Spinal cord (tissue), 10 donors: ENCODE measurements at places on chromosomes 6 and 20. TPM values are rescaled to one million over a fixed set of nuclear protein-coding genes. Genes with fewer than 3 reads are reported as not detected.
A peak's percentile ranks its signal among the peaks of the same experiment; 100 is the strongest.

Gene BYSL
- polyA plus RNA-seq: 24.7 TPM

Gene CCDC170
- 2.1 TPM for polyA plus RNA-seq

Gene DAAM2
- 159 TPM for polyA plus RNA-seq

GRCh38 chr20:4613718-4614620, 107.7 kb upstream of the PRND start:
- DNase-seq: peak; percentile 71

DNA sequence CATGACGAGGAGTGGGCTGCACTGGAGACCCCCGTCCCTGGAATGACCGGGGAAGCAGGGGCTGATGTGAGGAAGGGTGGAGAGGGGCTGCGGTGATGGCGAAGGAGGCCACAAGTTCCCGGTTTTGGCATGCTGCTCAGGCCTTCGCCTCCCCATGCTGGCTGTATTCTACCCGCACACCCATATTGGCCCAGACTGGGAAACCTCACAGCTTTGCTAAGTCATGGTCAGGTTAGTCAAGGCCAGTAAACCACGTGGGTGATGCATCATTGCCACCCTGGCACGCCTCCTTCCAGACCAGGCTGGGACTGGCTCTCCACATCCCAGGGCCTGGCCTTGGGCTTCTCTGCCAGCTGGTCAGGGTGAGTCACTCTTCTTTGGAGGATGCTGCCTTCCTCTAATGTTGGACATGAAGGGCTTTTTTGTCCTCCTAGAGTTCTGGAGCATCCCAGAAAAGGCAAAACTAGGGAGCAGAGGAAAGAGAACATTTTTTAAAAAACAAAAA, 53.8 kb downstream of the PCNA start:
- no peak for DNase-seq

GRCh38 chr6:119034827-119035458, 43.5 kb downstream of the FAM184A start:
- peak; percentile 16 for DNase-seq

- no peak for DNase-seq
Observed at GRCh38 chr6:66964216-66964615, 1257.2 kb upstream of the EYS start.

DNA sequence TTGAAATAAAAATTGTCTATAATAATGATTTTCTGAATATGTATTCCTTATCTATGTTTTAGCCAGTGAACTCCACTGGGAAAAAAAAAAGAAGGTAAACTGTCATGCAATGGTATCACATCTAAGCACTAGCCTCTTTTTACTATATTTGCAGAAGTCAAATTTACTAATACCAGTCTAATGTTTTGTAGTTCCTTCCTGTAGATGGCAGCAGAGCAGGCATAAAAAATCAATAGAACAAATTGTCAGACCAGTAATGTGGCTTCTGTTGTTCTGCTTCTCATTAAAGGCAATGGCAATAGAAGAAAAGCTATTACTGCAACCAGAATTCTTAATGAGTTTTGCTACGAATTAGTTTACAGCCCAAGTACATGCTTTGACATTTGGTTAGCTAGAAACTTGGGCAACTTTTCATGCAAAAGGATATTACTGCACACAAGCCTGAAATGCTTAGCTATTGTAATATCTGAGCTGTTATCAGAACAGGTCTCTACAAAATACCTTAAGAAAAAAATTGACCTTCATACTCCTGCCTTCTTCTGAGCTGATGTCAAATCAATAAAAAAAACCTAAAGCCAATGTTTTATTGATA, 476.9 kb downstream of the KHDRBS2 start:
- peak; percentile 33 for DNase-seq

- DNase-seq: no peak
Observed at GRCh38 chr6:161396539-161396938, 122.7 kb upstream of the AGPAT4 start.

DNA sequence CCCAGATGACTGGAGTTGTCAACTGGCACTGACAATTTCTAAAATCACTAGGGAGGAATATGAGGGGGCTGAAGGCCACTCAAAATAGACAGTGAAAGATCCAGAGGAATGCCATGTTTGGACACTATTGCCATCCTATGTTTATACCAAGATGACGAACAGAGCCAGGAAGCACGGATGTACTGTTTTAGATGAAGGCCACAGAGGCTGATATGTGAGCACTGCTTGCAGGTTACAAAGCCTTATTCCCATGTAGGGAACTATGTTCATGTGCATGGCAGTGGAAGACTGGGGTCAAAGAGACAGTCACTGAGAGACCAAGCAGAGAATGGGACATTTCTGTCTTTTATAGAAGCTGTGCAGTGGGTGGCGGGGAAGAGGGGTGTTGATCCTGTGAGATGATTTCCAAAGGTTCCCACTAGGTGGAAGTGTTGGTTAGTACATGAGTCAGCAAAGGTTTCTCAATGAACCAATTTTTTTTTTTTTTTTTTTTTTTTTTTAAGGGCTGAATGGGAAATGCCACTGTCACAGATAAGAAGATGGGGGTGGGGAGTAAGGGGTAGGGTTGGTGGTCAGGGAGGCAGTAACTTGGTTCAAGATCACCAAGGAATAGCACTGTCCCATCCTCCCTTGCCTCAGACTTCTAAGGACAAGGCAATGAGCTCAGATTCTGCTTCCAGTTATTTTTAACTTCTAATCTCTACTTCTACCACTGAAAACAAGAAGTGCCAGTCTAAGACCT, 46.7 kb upstream of the MOCS1 start:
- peak; percentile 52 for DNase-seq

- DNase-seq: no peak
Observed at GRCh38 chr20:58012731-58013510, 215.5 kb downstream of the ANKRD60 start.

- no peak for DNase-seq
Observed at GRCh38 chr6:8195040-8195713, 92.8 kb upstream of the EEF1E1 start.

DNA sequence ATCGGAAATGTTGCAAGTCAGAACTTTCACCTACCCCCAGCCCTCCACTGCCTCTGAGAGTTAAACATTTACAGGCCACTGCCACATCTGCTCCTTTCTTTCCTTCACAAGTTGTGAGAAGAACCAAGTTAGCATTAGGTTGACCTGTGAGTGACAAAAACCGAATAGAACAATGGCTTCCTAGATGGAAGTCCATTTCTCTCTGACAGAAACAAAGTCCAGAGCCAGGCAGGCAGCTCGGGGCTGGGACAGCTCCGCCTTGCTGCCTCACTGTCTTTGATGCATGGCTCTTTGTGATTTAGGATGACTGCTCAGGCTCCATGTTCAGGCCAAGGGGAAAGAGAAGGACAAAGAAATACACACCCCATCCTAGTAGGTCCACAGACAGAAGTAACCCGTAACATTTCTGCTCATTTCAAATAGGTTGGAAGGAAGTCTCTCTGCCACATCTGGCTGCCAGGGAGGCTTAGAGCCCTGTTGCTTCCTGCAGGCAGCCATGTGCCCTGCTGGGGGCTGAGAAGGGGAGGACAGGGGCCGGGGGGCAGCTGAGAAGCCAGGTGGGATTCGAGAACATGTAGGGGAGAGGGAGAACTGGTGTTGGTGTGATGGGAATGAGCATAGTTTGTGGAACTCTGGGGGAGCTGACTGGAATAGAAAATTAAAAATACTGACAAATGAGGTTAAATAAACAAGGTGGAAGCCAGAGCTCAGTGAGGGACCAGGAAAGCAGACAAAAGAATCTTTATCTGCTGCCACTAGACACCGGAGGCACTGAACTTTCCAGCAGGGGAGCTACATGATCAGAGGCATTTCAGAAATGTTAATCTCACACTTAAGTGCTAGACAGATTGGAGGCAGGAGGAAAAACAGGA, 19.5 kb upstream of the IER3 start:
- DNase-seq: no peak

GRCh38 chr6:135566311-135567068, 69.0 kb upstream of the AHI1 start:
- DNase-seq: no peak

DNA sequence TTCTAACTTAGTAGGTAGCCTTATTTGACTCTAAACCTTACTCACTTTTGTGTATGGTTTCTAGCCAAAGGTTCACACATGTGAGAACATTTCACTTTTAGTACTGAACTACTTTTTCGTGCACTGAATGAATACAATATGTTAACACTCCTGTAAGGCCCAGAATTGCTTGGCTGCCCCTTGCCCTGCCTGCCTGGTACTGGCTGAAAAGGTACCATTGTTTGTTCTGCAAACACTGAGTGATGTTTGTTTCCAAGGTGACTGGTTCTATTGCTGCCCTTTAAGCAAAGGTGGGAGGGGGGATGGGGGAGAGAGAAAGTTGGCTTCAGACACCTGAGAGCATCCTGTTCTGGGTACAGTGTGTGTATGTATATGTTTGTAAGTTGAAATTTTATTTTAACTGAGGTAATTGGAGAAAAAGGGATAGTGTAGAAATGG, 31.2 kb downstream of the RREB1 start:
- DNase-seq: no peak

DNA sequence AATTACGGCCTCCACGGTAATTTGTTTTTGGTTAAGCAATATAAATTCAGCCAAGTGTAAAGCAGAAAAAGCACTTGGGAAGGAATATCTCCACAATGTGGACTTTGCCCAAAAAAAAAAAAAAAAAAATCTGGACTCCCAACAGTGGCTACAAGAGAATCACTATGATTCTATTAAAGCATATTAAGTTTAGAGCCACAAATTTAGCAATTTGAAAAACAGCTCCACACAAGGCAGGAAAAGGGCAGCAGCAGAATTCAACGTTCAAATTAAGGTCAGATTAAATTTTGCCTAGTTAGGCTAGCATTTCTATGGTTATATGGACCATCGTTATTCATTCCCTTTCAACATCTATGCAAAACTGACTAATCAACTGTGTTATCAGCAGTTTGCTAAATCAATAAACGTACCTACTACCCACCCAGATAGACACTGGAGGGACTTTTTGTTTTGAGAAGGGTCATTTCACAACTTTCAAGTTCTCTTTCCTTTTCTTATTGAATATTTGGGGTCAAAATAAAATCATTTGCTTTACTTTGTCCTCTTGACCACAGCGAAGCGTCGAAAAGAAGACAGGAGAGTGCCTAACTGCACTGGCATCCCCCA, 1.0 kb downstream of the MCM9 start:
- DNase-seq: no peak

GRCh38 chr6:38067263-38067980, 247.9 kb downstream of the ZFAND3 start:
- no peak for DNase-seq
